Tibial artery (tissue), 4 donors: ENCODE measurements at places on chromosomes 7 and 10.

DNA sequence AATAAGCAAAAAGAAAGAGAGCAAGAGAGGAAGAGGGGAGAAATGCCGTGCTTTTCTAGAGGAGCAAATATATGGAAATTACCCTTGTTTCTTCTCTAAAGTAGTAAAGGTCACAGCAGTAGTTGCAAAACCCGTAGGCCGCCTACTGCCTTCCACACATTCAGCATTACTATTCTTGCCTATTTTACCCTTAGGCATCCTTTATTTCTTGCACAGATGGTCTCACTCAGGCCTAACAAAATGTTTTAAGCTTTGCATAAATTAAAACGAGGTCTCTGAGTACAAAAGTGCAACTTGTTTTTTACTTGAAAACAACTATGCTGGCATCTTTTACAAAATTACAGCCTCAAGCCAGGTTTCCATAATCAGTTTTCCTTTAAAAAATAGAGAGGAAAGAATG is 644.6 kb downstream of the AUTS2 start:
- DNase-seq = no peak

GRCh38 chr10:108787932-108788331 is 1135.4 kb downstream of the XPNPEP1 start:
- DNase-seq = no peak

- DNase-seq = no peak
Measured at GRCh38 chr10:68696018-68696417, 25.0 kb upstream of the CCAR1 start.

DNA sequence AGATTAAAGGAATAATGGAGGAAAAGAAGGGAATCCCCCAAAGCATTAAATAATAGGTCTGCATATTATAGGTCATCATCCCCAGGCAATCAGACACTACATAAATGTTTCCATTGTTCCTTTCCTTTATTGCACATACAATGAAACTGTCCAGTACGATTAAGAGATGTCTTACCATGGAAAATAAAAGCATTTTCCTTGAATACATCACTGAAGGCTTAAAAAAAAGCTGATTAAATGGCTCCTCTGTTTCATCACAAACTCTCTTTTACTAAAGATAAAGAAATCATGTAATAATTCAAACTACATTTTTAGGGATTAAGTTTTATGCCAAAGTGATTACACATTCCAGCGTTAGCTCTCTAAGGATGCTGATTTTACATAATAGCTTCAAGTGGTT is 316.0 kb downstream of the AGMO start:
- DNase-seq = no peak

DNA sequence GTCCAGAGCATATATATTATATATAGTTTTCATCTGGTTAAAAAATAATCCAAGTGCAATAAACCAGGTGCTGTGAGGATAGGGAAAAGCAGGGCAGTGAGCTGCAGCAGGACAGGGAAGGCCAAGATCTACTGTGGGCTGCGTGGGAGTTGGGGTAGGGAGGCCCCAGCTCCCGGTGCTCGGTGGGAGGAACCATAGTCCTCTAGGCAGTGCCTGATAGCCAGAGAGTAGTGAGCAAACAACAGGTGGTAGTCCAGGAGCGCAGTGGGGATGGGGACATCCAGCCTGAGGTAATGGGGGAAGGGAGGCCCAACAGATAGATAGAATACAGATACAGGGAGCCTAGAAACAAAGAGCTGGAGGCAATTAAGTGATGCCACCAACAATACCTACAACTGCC is 4.1 kb upstream of the BMPR1A start:
- DNase-seq = no peak

DNA sequence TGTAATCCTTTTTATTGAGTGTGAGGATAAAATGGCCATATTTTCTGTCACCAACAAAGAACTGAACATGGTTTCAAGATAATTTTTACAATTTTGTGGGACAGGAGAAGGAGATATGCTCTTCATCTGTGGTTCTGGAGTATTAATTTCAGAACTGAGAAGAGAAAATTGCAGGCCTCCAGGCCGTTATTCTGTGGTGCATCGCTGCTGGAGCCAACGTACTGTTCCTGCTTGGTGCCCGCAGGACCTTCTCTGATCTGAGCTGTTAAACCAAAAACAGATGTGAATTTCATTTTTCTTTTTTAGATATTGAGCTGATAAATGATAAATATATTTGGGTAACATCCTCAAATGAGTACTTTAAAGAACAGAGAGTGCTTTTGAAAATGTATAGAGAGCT is 63.9 kb downstream of the IKZF1 start:
- no peak for DNase-seq

- DNase-seq = no peak
Measured at GRCh38 chr7:149637911-149638565, 135.3 kb downstream of the ZNF467 start.

- DNase-seq = no peak
Measured at GRCh38 chr7:158541346-158542010, 46.1 kb downstream of the PTPRN2 start.

GRCh38 chr10:96390460-96390864 is 31.7 kb upstream of the OPALIN start:
- peak; percentile 90 for DNase-seq

DNA sequence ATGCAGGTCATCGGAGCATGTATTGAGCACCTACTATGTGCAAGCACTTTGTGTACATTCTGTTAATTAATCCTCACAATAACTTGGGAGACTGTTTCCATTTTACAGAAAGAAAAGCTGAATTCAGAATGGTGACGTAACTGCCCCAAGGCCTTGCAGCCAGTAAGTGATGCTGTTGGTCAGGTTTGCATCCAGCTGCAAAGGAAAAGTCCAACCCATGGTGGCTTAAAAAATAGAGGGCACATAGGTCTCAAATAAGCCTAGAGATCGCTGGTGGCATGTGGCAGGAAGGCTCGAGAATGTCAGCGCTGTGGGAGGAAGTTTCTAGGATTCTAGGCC is 83.8 kb upstream of the CHST15 start:
- DNase-seq = no peak

DNA sequence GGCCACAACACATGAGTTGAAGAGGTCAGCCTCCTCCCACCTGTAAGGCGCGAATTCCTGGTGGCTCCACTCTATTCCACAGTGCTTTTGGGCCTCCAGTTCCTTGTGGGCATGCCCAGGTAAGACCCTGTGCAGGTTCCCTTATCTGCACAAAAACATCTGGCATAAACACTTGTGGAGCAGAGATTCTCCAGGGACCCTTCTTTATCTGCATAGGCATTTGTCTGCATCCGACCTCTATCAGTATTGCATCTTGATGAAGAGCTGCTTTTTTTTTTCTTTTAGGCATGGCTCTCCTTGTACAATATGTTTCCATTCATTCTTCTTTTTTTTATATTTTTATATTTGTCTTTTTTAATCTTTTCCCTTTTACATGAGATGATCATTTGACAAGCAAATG is 58.4 kb downstream of the ANKMY2 start:
- no peak for DNase-seq

- DNase-seq = no peak
Measured at GRCh38 chr7:50834679-50835078, 52.0 kb upstream of the GRB10 start.

DNA sequence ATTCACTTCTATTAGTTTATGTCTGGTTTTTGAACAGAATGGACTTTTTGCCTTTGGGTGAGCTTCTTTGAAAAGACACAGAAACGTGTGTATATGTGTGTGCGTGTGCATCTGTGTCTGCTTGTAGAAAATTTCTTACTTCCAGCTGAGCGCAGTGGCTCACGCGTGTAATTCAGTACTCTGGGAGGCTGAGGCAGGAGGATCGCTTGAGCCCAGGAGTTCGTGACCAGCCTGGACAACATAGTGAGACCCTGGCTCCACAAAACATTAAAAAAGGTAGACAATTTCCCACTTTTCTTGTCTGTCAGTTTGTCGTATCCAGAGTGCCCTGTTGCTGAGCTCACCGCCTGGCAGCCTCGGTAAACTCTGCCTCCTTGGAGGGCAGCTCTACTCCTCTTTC is 25.4 kb downstream of the PPP2R2D start:
- no peak for DNase-seq

GRCh38 chr7:94561841-94562514 is 52.4 kb downstream of the CASD1 start:
- no peak for DNase-seq

- DNase-seq = no peak
Measured at GRCh38 chr10:3241967-3242650, 69.5 kb upstream of the PITRM1 start.

- no peak for DNase-seq
Measured at GRCh38 chr10:16440396-16441133, 3.8 kb downstream of the PTER start.

DNA sequence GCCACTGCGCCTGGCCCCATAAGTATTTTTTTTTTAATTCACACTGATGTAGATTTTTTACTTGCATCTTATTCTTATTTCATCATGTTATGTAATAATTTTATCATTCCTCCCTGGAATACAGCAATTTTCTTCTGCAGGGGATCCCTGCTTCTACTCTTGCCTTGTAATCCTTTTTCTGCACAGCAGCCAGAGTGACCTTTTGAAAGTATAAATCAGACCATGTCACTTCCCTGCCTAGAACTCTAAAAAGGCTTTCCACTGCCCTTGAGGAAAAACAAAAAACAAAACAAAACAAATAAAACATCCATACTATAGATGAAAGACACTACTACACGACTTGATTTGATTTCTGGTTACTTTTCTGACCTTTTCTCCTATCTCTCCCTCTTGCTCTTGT is 1334.7 kb downstream of the REEP3 start:
- DNase-seq = no peak

DNA sequence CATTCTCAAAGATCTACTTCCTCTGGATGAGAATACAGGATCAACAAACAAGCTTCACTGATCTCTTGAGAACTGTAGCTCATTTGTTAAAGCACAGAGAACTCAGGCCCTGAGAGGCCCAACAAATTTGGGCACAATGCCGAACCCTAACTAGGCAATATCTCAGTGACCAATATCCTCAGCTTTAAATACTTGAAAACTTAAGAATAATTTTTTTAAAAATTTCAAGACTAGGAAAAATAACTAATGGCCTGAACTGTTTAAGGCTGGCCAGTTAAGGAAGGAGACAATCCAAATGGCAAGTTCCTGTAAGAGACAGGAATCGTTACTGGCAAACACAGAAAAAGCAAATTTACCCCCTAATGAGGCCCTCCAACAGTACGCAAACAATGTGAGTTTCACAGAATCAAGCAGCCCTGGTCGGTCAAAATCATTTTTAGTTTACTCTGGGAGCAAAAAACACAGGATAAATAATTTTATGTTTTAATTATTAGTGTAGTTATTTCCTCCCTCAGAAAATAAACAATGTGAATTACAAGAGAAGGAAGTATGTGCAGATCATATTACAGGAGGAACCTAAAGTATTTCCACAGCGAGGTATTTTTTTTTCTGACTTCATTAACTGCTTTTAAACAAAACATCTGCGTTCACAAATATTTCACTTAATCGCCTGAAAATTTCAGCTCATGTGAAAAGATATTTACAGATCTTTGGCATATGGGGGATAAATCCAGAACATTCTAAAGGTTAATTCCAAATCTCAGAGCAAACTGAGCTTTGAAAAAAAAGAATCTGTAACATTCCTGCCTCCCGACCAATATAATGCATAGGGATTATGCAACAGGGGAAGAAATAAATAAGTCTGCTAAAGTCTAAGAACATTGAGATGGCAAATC is 39.5 kb downstream of the NT5C2 start:
- peak; percentile 37 for DNase-seq

- no peak for DNase-seq
Measured at GRCh38 chr7:20991544-20991943, 204.9 kb upstream of the SP8 start.

DNA sequence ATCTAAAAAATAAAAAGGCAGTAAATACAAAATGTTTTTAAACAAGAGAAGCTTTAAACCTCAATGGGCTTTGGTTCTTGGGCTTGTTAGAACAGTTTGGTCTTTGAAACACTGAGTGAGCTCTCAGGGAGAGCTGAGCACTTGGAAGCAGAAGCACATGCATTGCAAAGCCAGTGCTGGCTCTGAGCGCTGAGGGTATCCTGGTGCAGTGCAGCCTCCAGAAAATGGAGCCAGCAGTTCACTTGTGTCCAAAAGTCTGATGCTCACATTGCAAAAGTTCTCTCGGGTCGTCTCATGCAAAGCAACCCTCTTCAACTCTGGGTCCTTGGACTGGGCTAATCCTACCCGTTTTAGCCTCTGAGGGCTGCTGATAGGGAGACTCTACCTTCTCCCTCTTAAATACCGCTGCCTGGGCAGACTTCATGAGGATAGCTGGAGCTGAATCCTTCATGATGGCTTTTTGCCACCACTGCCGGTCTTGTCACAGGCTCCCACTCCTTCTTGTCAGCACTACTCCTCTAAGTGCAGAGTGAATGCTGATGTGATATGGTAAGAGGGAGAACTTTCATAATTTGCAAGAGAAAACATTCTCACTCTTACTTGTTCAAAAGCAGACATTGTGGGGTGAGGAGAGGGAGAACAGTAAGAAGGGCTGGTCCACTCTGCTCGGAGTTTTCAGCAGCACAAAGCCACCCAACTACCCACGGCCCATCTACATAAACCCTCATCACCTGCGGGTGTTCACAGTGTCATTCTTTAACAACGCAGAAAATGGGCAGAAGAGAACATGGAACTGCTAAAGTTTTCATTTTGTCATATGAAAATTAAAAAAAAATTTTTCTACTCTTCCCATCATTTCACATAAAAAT is 42.2 kb upstream of the BMPER start:
- peak; percentile 69 for DNase-seq

DNA sequence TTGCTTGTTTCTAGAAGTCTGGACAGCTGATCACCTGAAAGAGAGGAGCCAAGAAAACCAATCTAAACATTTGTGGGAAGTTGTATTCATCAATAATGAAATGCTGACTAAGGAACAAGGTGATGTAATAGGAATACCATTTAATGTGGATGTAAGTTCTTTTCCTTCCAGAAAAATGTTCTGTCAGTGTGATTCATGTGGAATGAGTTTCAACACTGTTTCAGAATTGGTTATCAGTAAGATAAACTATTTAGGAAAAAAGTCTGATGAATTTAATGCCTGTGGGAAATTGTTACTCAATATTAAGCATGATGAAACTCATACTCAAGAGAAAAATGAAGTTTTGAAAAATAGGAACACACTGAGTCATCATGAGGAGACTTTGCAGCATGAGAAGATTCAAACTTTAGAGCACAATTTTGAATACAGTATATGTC is 39.8 kb upstream of the ZNF37A start:
- DNase-seq = no peak

DNA sequence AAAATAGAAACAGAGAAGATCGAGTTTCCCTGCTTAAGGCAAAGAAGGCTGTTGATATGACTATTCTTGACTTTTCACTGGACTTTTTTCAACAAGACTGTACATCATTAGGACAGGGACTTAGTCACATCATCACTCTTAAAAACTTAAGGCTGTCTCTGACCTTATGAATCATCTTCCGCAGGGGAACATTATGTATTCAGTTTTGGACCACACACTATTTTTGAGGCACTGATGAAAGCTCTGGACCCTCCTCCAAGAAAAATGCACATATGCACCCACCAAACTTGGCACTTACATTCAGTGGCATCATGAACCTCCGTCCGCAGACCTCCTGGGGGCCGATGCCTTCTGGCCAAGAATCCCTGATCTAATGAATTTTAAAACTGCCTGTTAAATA is 96.4 kb downstream of the CALD1 start:
- no peak for DNase-seq

- DNase-seq = no peak
Measured at GRCh38 chr7:138992052-138992531, 10.9 kb upstream of the KIAA1549 start.

- DNase-seq = peak; percentile 52
Measured at GRCh38 chr10:124351481-124352220, 67.1 kb downstream of the OAT start.

- no peak for DNase-seq
Measured at GRCh38 chr7:31437250-31437865, 76.5 kb upstream of the ITPRID1 start.
